ENCODE measurements at places on chromosomes 4 and X. TPM values are rescaled to one million over a fixed set of nuclear protein-coding genes. Genes with fewer than 3 reads are reported as not detected.

DNA sequence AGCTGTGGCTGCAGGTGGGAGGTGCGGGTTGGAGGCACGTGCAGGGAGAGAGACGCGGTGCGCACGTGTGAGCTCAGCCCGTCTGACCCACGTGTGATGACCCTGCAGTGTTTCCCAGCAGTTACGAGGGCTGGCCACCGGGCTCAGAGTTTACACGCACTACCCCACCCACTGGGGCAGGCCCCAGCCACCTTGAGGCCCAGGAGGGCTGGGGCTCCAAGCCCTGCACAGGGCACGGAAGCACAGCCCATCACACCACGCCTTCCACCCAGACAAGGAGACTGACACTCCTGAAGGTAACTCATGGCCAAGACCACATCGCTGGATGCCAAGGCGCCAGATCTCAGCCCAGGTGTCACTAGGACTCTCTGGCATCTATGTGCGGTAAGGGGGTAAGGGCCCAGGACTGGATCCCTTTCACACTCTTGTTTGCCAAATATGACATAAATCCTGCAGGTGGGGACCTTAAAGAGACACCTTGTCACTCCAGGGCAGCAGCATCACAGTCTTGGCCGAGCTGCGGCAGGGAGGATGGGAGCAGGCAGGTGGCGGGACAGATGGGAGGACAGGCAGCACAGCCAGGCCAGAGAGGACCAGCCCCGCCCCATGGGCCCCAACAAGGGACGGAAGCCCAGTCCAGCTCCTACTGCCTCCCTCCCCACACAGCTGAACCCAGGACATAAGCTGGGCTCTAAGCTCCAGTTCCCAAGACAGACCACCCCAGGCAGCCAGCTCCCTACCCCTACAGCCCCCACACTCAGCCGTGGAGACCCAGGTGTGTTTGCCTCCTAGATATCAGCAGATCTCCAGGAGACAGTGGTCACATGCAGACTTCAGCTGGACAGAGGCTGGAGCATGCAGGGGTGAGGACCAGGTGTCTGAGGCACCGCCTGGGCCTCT lies 56.8 kb downstream of the ZFYVE28 start:
- no peak for DNase-seq
- peaks cover 33% of the 10 kb centered on the region for H3K4me1 ChIP-seq
- H3K36me3 ChIP-seq = no peaks in the 10 kb centered on the region
- H3K4me3 ChIP-seq = no peak overlapping the region

DNA sequence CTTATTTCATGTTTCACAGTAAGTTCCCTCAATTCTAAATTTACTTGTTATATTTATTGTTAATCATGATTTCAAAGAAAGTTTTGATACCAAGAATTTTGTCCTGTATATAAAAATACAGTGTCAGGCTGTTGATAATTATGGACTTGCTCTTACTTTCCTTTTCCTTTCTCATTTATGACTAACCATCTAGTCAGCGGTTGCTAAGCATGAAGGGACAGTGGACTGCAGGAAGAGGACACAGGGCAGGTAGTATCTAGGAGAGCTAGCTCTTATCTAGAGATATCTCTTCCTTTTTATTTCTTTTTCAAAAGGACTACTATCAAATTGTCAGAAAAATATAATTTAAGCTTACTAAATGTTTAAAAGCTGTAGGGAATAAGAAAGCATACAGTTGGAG lies 1.6 kb downstream of the OPRPN start:
- no peak overlapping the region for H3K4me3 ChIP-seq
- no peaks in the 10 kb centered on the region for H3K4me1 ChIP-seq
- no peaks in the 10 kb centered on the region for H3K36me3 ChIP-seq
- H3K27me3 ChIP-seq = no peaks in the 10 kb centered on the region
- no peak for DNase-seq

DNA sequence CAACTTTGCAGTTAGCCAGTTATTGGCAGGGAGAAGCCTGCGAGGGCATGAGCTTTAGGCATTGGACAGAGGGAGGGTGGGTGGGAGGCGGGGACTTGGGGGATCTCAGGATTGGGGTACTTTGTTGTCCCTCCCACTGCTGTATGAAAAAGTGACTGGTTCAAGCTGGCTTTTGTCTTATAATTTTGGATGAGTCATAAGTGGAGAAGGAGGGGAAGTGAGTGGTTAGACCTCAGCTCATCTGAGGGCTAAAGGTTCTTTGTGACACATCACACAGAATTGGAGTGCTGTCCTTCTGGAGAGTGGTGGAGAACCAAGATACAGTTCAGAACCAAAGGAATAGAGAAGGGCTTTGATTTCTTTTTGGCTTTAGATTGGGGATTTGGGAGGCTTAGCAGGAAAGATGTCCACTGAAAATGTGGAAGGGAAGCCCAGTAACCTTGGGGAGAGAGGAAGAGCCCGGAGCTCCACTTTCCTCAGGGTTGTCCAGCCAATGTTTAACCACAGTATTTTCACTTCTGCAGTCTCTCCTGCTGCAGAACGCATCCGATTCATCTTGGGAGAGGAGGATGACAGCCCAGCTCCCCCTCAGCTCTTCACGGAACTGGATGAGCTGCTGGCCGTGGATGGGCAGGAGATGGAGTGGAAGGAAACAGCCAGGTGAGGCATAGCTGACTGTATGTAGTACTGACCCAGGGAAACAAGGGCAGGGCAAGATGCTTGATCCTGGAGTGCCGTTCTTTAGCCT lies at the start of gene SLC4A4:
Gene SLC4A4, plus strand, starts transcription at position 175 of the 748 bp plus-strand sequence.
- H3K36me3 ChIP-seq = no peaks in the 10 kb centered on the region
- no peak within 1 kb of the TSS for H3K4me3 ChIP-seq
- H3K4me1 ChIP-seq = no peaks in the 10 kb centered on the region
- H3K27ac ChIP-seq = no peak within 1 kb of the TSS

QRFPR gene
- not detected for total RNA-seq

GRCh38 chrX:105880491-105880890 lies 58.2 kb downstream of the NRK start:
- H3K27me3 ChIP-seq = peaks cover 19% of the 10 kb centered on the region
- no peak for DNase-seq
- no peaks in the 10 kb centered on the region for H3K36me3 ChIP-seq
- H3K27ac ChIP-seq = no peak overlapping the region

GRCh38 chrX:63488546-63489373 lies 137.6 kb upstream of the SPIN4 start:
- H3K27ac ChIP-seq = no peak overlapping the region
- H3K36me3 ChIP-seq = no peaks in the 10 kb centered on the region
- H3K4me3 ChIP-seq = no peak overlapping the region
